ENCODE measurements at places on chromosomes 12 and 14. TPM values are rescaled to one million over a fixed set of nuclear protein-coding genes. Genes with fewer than 3 reads are reported as not detected.

Gene OR11H12
- not detected for total RNA-seq

Gene CISTR
- total RNA-seq: not detected

Gene RFC5
- total RNA-seq: 12.7 TPM

Gene HOXC6
- total RNA-seq: not detected

Data from sigmoid colon (tissue), 7 donors.